Stimulated activated CD4-positive, alpha-beta T cell treated with anti-CD3 and anti-CD28 coated beads, Interleukin-1b, Interleukin-23, amount 100 ng/mL, for 1 hour (primary cell): ENCODE measurements at places on chromosomes 1 and 21.

GRCh38 chr1:30731806-30732276, 8.5 kb upstream of the MATN1 start:
- no peak for DNase-seq

- DNase-seq: no peak
Measured at GRCh38 chr1:212500983-212501382, 68.3 kb downstream of the NENF start.

GRCh38 chr1:207872621-207873020, 38.3 kb downstream of the CD34 start:
- DNase-seq: no peak

DNA sequence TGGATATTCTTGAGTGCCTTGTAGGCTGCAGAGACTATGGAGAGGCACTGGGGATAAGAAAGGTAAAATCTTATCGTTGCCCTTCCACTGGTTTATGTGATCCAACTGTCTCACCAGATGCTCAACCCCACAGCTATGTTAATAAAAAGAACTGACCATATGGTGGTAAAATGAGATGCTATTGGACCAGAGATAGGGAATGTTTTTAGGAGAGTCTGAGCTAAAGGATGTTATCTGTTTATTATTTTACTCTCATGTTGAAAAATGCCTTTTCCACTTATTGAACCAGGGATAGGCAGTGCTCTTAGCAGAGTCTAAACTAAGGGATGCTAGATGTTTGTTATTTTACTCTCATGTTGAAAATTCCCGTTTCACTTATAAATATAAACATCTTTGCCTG, 172.8 kb upstream of the GREM2 start:
- no peak for DNase-seq

- no peak for DNase-seq
Measured at GRCh38 chr21:25636727-25637126, 2.3 kb upstream of the JAM2 start.

- no peak for DNase-seq
Measured at GRCh38 chr1:85203573-85204171, 2.9 kb upstream of the SYDE2 start.

GRCh38 chr1:24541711-24542346, 14.1 kb upstream of the NCMAP start:
- DNase-seq: no peak

DNA sequence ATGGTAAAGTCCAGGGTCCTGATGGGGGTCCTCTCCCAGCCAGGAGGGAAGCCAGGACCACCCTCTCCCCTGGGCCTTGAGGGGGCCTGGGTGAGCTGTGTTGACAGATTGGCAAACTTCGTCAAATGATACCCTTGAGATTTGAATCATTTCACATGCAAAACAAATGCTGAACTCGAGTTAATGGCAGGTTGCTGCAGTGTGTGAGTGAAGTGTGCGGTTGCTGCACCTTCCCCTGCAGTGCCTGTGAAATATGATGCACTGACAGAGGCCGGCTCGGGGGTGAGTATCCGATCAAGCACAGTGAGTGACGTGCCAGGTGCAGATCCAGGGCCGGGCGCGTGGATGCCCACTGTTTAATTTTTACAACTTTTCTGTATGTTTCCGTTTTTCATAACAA, 5.7 kb upstream of the KRTAP12-1 start:
- DNase-seq: no peak

DNA sequence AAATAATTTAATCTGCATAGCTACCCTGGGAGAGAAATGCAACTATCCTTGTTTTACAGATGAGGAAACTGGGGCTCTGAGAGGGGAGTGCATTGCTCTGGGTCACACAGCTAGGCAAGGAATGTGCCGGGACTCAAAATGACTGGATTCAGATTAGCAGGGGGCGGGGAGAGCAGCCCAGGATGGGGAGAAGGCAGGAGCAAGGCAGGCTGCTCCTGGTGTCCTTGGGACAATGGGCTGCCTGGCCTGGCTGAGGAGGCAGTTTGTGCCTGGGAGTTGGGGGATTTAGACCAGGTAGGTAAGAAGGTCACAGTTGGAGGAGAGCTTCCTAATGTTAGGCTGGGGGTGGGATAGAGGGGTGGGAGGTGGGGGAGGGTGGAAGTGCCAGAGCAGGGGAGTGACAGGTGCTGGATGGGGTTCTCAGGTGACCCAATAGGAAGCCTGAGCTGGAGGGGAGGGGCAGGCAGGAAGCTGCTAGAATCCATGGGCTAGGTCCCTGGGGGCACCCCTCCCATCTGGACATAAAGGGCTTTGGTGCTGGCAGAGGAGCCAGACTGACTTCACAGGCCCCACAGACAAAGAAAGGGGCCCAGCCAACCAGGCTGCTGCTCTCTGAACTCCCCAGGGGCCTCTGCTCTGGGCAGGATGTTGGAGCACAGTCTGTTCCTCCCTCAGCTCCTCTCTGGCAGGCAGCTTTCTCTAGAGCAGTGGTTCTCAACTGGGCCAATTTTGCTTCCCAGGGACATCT, 29.0 kb downstream of the TRIM62 start:
- no peak for DNase-seq

DNA sequence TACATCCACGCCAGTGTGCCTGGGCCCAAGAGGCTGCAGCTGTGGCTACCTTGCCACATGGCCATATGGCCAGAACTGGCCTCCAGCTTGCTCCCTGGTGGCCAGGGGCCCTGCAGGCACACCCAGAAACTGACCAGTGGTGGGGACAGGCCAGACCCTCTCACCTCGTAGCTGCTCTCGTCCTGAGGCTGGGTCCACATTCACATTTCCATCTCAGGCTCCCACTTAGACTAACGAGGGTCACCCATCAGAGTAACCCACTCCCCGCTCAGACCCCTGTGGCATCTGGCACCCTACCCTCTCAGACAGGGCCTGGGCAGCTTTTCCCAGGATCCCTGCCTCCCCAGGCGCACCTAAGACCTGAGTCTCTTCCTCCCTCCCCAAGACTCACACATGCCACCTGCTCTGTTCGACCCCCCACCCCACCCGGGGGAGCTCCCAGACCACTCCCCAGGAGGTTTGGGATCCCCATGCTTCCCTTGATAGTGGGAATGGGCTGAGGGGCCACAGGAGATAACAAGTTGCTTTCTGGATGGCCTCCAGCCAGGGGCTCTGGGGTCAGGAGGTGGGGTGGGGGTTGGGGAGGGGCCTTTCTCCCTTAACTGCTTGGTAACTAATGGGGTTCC, 21.3 kb upstream of the RNU1-4 start:
- no peak for DNase-seq

DNA sequence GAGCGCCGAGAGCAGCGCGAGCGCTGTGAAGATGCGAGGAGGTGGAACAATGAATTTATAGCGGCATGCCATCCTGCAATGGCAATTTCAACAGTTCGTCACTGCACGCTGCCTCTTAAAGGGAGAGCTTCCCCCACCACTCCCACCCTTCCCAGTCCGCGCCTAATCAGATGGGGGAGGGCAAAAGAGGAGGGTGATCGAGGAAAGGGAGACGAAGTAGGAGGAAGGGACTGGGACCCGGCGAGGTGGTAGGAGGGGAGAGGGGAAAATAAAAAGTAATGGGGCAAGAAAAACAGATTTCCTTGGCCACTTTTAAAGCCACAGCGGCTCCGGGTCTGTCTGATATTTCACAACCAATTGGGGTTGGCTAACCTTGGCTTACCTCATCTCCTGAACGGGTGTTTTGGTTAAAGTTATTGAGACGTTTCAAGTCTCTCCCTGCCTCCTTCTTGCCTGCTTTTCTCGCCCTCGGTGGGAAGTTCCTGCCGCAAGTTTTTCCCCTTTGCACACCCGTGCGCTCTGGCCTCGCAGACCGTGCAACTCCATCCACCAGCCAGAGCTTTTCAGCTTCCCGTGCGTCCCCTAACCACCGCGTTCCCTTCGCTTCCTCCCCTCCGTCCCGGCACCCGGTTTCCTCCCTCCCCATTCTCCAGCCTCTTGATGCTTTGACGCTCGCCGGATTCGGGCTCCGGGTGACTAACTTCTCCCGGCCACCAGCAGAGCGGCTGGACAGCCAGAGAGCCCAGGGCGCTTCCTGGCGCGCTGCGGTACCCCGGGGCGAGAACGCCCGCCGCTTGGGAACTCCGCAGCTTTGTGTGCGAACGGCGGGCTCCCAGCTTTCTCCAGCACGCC, at the start of gene ADAMTS5:
ADAMTS5 (minus strand) TSS at position 27 of the 852 bp plus-strand sequence. CDS start 697 bp downstream, outside the sequence.
- DNase-seq: no peak

DNA sequence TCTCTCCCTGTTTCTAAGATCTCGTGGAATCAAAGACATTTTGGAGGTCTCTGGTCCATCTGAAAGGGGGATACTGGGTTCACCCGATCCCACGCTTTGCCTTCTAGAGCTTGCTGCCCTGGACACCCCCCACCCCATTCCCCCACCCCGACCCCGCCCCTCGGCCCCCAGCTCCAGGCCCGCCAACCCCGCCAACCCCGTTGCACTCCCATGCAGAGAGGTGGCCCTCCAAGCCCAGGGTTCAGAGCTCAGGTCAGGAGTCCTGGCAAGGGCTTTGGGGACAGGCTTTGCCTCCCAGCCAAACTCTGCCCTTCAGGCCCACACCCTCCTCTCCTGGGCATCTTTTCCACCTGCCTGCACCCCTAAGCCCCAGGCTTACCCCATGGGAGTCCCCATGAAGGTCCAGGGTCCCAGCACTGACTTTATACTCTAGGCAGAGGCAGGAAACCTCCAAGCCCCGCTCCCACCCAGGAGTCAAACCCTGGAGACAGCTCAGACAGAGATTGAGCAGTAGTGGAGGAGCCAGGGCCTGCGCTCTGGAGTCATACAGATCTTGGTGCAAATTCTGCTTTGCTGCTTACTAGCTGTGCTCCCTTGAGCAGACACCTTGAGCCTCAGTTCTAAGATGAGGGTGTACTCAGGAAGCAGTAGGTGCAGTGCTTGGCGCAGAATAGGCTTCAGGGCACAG, 155.9 kb downstream of the FOXD2 start:
- DNase-seq: no peak

- DNase-seq: no peak
Measured at GRCh38 chr1:116203920-116204319, 92.7 kb downstream of the MAB21L3 start.

GRCh38 chr1:84653130-84653677, 37.1 kb downstream of the SSX2IP start:
- DNase-seq: no peak

GRCh38 chr1:24694380-24694843, 50.8 kb upstream of the CLIC4 start:
- DNase-seq: no peak

DNA sequence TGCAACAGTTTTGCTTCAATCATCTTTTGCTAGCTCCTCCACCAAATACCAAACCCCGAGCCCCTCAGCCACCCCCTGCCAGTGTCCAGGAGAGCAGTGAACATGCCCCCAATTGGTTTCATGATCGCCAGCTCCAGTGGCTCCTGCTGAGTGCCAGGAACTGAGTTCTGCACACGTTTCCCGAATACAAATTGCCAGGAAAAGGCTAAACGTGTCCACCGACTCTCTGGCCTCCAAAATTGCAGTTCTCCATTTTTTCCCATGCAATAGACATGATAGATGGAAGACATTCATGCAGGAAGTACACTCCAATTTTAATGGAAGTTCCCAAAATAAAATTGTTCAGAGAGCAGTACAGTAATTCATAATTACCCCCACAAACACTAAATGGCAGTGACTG, 101.3 kb downstream of the SPSB1 start:
- no peak for DNase-seq

- no peak for DNase-seq
Measured at GRCh38 chr21:45209685-45210284, 77.9 kb downstream of the POFUT2 start.

DNA sequence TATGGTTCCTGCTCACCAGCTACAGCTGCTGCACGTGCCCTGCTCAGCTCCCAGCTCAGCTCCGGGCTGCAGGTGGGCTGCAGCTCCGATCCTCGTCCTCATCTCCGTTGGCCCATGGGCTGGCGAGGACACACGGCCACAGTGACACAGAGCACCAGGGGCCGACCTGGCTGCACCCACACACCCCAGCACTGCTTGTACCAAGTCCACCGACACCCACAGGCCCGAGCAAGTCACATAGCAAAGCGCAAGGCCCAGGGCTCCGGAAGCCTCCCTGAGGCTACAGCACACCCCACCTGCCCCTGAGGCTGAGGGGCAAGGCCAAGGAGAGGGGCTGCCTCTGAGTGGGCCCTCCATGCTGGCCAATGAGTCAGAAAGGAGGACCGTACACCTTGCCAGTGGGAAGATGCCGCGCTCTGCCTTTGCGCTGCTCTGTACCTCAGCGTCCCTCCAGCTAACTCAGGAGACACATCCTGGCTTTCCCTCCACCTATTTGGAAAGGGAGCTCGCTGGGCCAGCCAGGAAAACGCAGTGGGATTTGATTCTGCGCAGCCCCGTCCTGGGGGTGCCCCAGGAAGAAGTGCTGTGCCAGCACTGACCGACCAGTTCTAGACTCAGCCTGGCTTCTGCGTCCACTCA, 124.8 kb downstream of the SIK1 start:
- no peak for DNase-seq
